Activated CD4-positive, alpha-beta T cell treated with anti-CD3 and anti-CD28 coated beads, Interleukin-2, amount 10 ng/mL, durations not matched to agents 7 days and 5 days (primary cell): ENCODE measurements at places on chromosomes 6 and 20. TPM values are rescaled to one million over a fixed set of nuclear protein-coding genes. Genes with fewer than 3 reads are reported as not detected.

DNA sequence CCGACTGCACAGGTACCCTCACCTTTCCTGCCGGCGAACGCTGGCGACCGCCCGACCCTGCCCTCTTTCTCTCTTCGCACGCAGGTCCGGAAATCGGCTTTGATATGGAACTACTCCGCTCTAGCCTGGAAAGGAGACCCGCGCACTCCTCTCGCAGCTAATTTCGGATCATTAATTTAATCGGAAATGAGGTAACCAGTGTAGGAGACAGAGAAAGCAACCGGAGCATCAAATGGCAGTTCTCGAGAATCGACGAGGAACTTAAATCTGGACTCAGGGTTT, 949 bp upstream of the ATXN1 start:
- DNase-seq: no peak

GRCh38 chr20:23857962-23858595, 21.5 kb downstream of the CST5 start:
- no peak for DNase-seq

Gene KIF25
- not detected for total RNA-seq

GRCh38 chr6:138640028-138640427, 133.5 kb upstream of the CCDC28A start:
- no peak for DNase-seq

Gene COL10A1
- total RNA-seq: not detected

- DNase-seq: no peak
Measured at GRCh38 chr20:22815603-22816315, 219.4 kb upstream of the SSTR4 start.

- peak; percentile 9 for DNase-seq
Measured at GRCh38 chr6:125099211-125100073, 54.1 kb upstream of the TPD52L1 start.

GRCh38 chr20:4838526-4838925, 116.8 kb downstream of the PRND start:
- DNase-seq: no peak

Gene ARFGEF3
- total RNA-seq: 0.05 TPM

- DNase-seq: no peak
Measured at GRCh38 chr6:6411115-6411514, 90.7 kb upstream of the F13A1 start.

Gene PPP1R16B
- total RNA-seq: 63.6 TPM

DNA sequence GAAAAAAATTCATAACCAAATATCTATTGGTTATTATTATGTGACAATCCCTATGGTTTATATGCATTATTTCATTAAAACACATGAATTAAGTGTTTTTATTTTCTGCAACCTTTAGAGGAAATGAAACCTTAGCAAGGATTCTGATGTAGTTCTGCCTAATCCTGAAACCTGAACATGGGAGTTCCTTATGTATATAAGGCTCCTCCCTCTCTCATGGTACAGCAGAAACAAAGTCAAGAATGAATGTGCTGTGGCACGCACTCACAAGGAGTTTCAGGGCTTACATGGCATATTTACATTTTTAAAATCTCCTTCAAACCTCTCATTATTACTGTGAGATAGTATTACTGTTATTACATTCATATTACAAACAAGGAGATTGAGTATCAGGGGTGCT, 426.4 kb upstream of the CITED2 start:
- DNase-seq: no peak

DNA sequence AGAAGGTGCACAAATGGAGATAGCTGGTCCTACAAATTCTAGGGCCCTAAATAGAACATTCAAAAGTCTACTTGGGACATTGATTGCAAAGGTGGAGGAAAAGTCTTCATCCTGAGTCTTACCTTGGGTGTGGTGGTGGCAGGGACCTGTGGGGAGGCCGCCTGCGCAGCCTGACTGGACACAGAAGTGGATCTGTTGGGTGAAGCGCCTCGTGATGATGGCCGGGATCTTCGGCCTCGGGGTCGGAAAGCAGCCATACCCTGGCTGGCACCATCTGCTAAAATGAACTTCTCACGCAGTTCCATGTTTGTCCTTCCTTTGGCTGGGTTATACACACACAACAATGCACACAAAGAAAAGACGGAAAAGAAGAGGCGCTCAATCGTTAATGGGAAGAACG, 179.2 kb downstream of the DST start:
- DNase-seq: no peak

DNA sequence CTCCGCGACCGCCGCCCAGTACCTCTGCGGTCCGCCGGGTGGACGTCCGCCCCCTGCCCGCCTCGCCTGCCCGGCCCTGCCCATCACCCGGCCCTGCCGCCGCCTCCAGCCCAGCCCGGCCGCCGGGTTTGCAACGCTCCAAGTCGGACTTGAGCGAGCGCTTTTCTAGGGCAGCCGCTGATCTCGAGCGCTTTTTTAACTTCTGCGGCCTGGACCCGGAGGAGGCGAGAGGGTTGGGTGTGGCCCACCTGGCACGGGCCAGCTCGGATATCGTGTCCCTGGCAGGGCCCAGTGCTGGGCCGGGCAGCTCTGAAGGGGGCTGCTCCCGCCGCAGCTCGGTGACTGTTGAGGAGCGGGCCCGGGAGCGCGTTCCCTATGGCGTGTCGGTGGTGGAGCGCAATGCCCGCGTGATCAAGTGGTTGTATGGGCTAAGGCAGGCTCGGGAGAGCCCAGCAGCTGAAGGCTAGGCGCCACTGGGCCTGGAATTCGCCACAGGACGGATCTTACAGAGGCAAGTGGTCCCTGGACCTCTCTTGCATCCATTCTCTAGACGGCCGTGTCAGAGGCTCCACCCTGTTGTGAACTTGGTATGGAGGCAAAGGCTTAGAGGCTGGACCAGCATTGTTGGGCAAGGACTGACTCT, 11.8 kb downstream of the FAM110A start:
- no peak for DNase-seq

Gene HLA-F
- total RNA-seq: 372 TPM

- DNase-seq: no peak
Measured at GRCh38 chr6:134161041-134161440, 108.6 kb upstream of the SLC2A12 start.

Gene NCR2
- not detected for total RNA-seq

- DNase-seq: no peak
Measured at GRCh38 chr6:45554591-45554990, 176.9 kb upstream of the SUPT3H start.

GRCh38 chr6:66326228-66326627, 619.2 kb upstream of the EYS start:
- no peak for DNase-seq

DNA sequence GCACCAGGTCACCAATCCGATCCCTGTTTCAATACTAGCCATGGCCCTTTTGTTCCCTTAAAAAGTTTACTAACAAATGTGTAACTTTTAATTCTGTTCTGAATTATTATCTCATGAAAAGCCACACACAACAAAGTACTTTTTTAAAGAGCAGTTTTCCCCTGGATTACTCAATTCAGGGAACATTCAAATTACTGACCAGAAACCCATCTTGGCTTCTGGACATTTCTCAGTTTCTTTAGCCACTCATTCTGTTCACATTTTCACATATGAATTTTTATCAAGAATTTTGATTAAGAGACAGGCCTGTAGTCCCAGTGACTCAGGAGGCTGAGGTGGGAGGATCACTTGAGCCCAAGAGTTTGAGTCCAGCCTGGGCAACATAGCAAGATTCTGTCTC, 47.4 kb downstream of the INSM1 start:
- no peak for DNase-seq

DNA sequence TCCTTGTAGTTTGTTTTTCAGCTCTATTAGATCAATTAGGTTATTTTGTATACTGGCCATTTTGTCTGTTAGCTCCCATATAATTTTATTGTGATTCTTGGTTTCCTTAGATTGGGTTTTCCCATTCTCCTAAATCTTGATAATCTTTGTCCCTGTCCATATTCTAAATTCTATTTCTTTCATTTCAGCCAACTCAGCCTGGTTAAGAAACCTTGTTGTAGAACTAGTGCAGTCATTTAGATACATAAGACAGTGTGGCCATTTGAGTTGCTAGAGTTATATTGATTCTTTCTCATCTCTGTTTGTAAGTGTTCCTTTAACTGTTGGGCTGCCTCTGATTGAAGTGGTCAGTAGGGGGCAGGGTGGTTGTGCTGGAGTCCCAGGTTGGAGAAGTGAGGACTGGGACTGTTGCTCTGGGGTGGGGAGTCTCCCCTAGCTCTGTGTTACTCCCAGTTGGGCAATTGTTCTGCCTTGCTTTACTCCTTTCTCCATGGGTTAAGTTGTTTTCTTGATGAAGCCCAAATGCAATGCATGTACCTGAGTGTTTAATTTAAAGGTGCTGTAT, 98.8 kb upstream of the NRN1 start:
- no peak for DNase-seq

Gene MMP24
- total RNA-seq: not detected

DNA sequence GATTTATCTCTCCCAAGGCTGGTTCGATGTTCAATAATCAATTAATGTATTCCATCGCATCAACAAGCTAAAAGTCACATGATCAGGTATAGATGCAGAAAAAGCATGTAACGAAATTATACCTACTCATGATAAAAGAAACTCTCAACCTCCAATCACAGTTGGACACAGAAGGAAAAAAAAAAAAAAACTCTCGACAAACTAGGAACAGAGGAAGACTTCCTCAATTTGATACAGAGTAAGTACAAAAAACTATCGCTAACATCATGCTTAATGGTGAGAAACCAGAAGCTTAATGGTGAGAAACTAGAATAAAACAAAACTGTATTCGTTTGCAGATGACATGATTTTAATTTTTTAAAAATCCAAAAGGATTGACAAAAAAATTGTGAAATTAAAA, 62.0 kb upstream of the SMIM29 start:
- no peak for DNase-seq

Gene DDO
- total RNA-seq: not detected

Gene KHDC1L
- not detected for total RNA-seq

GRCh38 chr6:52115891-52116604, 28.6 kb upstream of the PKHD1 start:
- DNase-seq: no peak

GRCh38 chr20:62305765-62306413, 3.1 kb downstream of the ADRM1 start:
- DNase-seq: no peak

DNA sequence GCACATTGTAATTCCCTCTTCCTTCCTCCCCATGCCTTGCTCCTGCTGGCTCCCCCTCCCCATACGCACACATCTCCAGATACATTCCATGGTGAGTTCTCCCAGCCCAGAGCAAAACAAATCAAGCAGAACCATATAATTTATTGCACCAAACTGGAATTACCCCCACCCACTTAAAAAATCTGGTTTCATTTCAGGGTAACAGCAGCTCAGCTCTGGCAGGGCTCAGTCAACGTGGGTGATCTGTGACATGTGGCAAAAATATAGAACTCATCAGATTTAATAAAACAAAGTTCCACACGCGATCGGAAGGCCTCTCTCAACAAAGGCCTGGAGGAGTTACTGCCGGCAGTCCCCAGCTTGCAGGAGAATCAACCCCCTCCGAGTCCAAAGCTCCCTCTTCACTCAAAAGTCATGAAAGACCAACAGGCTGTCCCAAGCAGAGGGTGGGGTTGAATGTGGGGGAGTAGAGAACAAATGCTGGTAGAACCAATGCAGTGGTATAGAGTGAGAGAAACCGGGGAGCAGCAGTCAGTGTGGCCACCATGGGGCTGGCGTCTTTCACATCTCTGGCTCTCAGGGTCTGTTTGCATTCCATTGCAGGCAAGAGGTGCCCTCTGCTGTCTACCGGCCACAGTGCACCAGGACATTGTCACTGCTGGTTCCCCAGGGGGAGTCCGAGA, 323.3 kb upstream of the NT5E start:
- no peak for DNase-seq

Gene RALGAPA2
- total RNA-seq: 26.4 TPM

GRCh38 chr6:10558565-10558964, 37.4 kb downstream of the GCNT2 start:
- no peak for DNase-seq

DNA sequence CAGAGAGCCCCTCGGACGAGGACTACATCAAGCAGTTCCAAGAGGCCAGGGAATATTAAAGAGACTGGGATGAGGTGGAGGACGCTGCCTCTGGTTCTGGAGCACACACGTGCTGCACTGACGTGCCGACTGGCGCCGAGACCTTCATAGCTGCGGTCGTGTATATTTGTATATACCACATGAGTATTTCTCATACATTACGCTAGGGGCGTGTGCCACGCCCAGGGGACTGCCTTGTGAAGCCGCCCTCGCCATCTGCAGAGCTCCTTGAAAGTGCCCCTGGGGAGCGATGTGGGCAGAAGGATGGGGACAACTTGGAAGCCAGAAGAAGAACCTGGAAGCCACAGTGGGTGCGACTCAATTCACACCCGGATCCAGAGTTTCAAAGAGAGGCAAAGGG, 78.3 kb downstream of the ISM1 start:
- DNase-seq: no peak

DNA sequence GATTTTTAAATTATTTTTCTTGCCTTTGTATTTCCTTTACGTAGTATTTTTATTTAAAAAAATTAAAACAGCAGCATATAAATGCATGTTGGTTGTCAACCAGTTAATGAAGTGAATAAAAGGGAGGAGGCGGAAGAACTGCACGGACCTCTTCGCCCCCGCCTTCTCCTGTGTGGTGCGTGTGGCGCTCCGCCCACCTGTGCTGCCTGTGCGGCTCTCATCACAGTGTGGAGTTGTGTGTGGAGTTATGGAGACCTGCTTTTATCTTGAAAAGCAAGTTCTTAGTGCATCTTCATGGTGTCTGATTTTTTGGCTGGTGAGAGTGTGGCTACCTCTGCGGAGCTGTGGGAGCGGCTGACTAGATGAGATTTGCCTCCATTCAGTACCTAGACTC, 58.4 kb downstream of the PTPN1 start:
- DNase-seq: no peak

Gene ERMARD
- total RNA-seq: 35.6 TPM

GRCh38 chr6:54519161-54519560, 210.9 kb downstream of the TINAG start:
- no peak for DNase-seq

Gene PI16
- total RNA-seq: 13.5 TPM

DNA sequence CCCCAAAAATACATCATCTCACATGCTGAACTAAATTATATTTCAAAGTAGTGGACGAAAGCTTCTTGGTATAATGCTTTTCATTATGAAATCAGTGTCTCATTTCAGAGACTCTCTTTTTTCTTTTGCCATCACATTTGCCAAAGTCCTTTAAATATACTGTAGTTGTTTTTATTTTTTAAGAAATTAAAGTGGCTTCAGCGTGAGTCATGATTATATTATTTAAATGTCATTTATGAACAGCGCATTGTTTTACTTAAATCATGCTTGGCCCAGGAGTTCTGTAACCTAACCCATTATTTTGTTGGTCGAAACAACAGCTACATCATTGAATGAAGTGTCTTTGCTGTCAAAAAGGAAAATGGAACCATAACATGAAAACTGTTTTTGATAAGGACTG, 100.9 kb downstream of the CD109 start:
- no peak for DNase-seq
